ENCODE measurements at places on chromosomes 7 and 10.

- DNase-seq, result no peak
These were observed 923.6 kb downstream of the GATA3 start for GRCh38 chr10:8978100-8978499.

- DNase-seq, result no peak
These were observed 105.2 kb downstream of the TCERG1L start for GRCh38 chr10:131206111-131206995.

DNA sequence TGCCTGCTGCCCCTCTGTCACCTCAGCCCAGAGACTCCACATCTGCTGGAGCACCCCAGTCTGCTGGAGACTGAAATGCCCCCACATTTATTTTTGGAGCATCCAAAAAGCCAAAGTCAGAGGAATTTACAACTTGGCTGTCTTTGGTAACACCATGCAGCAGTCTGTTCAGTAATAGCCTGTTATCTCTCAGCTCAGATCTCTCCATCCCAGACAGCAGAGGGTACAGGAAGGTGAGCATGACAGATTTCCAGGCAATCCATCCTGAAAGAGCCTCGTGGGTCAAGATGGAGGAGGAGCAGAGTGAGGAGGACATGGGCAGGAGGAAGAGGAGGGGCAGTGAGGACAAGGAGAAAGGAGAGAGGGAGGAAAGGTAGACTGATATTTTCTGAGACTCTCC is 55.9 kb downstream of the GRID1 start:
- no peak for DNase-seq

DNA sequence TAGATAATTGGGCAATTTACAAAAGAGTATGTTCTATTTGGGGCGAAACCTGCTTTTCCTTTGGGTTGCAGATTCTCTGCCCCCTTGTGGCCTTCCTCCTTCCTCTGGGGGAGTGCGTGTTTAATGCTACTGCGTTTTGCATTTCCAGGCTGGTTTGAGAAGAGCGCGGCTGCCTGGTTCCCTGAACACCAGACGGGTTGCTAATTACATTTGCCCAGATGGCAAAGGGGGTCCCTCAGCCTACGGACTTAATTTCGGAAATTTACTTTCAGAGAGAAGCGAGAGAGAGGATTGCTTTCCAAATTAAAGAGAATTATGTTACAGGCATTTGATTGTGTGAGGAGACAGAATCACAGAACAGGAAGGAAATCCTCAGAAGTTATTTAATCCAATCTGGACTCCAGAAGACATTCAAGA is 91.9 kb upstream of the JAZF1 start:
- no peak for DNase-seq

GRCh38 chr7:97004247-97005182 is 838 bp upstream of the DLX6 start:
- DNase-seq, result peak; percentile 46

- DNase-seq, result no peak
These were observed 43.3 kb downstream of the SGCE start for GRCh38 chr7:94612661-94613060.

GRCh38 chr7:81473236-81473635 is 296.6 kb downstream of the HGF start:
- DNase-seq, result no peak

- peak; percentile 32 for DNase-seq
These were observed 113.4 kb downstream of the BTRC start for GRCh38 chr10:101467286-101467770.

DNA sequence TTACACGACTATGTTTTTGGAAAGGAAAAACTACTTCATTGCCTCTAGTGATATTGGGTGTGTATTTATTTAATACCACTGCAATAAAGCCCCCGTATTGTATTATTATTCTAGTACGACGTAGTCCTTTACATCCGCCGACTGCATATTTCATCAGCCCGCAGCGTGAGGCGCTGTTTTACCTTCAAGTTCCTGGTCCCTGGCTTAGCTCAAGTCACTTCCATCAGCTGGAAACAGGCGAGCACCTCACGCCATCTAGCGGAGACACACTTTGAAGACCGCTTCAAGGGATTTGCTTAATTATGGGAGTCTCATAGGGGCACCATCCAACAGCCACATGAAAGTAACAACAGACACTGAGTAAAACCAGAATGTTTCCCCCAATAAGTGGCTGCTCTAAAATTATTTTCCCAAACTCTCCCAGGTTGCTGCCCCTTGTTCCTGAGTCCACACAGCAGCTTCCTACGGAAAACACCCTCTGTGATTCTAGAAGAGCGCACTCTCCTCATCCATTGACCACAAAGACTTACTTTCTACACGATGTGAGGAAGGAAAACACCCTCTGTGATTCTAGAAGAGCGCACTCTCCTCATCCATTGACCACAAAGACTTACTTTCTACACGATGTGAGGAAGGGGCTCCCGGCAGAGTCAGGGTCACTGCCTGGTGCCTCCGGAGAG is 15.7 kb upstream of the ITIH2 start:
- peak; percentile 1 for DNase-seq

GRCh38 chr10:129601737-129602136 is 134.7 kb downstream of the MGMT start:
- no peak for DNase-seq

- DNase-seq, result no peak
These were observed 673.6 kb downstream of the IPMK start for GRCh38 chr10:57593983-57594573.

DNA sequence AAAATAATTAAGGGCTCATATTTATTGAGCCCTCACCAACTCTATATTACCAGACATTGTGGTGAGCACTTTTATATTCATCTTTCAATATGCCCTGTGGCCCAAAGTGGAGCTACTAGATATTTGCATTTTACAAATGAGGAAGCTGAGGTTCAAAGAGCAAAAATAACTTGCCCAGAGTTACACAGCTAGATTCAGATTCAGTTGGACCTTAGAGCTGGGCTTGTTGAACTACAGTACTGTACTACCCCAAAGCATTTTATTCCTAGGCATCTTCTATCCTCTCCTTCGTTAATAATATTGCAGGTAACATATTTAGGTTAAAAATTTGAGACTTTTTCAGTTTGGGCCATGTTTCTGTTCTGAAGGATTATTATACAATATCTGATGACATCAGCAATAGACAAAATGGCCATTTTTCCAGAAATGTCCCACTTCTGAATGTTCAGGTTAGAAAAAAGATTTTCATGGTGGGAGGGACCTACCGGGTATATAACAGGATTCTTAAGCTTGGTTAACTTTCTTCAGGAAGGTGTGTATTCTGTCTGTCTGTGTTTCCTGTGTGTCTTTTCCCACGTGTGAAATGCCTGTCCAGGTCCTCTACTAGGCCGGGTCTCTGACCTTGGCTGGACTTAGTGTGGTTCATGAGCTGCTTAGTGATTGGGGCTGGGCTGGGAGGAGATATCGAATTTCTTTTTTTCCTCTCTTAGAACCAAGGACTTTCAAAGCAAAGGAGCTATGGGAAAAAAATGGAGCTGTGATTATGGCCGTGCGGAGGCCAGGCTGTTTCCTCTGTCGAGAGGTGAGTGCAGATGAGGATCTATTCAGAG is 13.6 kb downstream of the PRXL2A start:
- DNase-seq, result no peak

DNA sequence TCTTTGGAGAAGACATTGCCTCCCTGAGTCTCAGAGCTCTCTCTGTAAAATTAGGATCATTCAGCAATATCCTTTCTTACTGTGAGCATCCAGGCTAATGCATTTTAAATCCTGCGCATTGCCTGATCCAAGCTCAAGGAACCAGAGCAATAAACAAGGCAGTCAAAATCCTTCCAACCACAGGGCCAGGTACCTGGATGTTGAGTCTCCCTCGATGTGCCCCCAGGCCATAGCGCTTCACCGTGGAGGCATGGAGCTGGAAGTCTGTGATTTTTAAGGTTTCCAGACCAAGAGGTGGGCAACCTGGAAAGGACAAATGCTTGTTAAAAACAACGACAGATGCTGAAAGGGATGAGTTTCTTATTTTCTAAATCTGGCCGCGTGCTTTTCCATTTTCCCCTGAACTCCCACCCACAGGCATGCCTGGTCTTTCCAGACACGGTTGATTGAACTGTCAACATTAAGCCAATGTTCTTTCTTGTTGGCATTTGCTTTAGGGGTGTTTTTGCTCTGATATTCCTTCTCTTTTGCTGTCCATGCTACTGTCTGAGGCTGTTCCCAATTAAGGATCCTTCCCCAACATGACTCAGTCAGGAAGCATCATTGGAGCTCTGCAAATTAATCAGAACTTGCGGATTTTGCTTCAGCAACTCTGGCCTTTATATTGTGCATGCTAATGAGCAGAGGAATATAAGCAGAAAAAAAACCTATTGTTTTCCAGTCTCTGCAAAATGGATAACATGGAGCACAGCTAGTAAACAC is 29.0 kb downstream of the CPXM2 start:
- no peak for DNase-seq

DNA sequence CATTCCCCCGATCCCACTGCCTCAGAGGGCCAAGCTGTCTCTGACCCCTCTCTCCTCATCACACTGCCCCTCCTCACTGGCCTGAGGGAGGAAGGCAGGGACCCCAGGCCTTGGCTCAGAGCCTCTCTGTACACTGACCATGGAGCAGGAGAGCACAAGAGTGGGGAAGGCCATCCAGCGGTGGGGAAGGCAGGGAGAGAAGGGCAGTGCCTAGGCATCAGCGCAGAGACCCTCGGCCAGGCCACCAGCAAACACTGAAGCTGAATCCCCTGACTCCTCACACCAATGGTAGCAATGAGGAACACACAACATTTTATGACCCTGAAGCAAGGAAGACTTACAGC is 14.8 kb downstream of the OGDHL start:
- no peak for DNase-seq

GRCh38 chr7:156080596-156080995 is 268.3 kb upstream of the SHH start:
- no peak for DNase-seq

GRCh38 chr7:155448632-155449007 is 9.3 kb upstream of the EN2 start:
- peak; percentile 13 for DNase-seq

DNA sequence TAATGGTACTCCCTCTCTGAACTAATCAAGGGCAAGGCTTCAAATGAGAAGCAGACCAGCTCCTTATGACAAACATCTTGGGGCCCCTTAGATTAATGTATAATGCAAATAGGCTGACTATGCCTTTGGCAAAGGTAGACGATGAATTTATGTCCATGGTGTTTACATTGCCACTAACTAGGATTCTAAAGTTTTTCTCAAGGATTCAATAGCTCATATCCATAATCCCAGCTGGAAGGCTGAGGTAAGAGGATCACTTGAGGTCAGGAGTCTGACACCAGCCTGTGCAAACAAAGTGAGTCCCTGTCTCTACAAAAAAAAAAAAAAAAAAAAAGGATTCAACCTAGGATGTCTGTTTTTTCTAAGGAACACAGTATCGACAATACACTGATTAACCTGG is 96.5 kb downstream of the ORC5 start:
- no peak for DNase-seq

- DNase-seq, result no peak
These were observed 102.2 kb downstream of the RNF216 start for GRCh38 chr7:5679048-5679812.

DNA sequence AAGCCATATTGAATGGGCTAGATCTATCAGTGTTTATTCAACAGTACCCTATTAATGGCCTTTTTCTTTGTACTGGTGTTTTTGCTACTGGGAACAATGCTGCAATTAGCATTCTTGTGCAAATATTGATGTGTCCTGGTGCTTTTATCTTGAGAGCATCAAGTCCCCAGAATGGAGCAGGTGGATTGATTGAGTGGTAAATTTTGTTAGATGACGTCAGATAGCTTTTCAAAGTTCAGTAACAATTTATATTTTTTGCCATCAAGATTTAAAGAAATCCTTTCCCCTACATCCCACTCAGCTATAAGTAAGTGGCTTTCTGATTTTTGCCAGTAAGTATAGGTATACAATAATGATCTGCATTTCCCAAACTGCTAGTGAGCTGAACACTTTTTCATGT is 63.4 kb upstream of the SYPL1 start:
- DNase-seq, result no peak

- DNase-seq, result no peak
These were observed 1.7 kb downstream of the NKX6-2 start for GRCh38 chr10:132783940-132784865.

- DNase-seq, result no peak
These were observed 219.0 kb downstream of the CCDC3 start for GRCh38 chr10:12782537-12782936.

GRCh38 chr7:129295015-129295423 is 70.2 kb downstream of the AHCYL2 start:
- DNase-seq, result no peak

DNA sequence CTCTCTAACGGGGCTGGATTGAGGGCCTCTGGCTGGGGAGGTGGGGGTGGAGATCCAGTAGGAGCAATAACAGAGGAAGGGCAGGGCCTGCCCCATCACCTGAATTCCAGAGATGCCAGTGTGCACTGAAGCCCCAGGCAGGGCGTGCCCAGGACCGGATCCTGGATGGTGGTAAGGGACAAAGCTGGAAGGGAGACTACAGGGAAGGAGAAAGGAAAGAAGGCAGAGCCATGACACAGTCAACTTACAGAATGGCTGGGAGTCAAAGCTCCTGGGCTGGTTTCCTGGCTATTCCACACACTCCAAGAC is 666 bp downstream of the TMEM139 start:
- no peak for DNase-seq

DNA sequence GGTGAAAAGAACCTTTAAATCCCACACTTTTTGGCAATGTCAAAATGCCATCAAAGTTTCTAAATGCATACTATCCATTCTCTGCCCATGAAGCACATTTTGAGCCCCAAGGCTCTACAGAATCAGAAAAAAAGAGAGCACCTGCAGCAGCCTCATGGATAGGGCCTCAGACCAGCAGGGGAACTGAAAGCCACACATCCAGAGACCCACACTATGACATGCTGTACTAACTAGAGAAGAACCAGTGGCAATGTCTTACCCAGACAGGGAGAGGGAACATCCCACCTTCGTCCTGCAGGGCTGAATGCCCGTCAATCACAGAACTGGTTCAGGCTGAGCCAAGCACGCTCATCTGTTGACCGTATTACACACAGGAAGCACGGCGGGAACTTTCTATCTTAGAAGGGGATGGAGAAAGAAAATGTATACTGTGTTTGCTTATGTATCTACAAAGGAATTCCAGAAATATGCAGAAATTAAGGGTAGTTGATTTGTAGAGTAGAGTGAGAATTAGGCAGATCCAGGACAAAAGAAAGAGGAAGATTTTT is 237.2 kb downstream of the GLI3 start:
- DNase-seq, result no peak

GRCh38 chr7:16563281-16564022 is 36.8 kb downstream of the LRRC72 start:
- no peak for DNase-seq

DNA sequence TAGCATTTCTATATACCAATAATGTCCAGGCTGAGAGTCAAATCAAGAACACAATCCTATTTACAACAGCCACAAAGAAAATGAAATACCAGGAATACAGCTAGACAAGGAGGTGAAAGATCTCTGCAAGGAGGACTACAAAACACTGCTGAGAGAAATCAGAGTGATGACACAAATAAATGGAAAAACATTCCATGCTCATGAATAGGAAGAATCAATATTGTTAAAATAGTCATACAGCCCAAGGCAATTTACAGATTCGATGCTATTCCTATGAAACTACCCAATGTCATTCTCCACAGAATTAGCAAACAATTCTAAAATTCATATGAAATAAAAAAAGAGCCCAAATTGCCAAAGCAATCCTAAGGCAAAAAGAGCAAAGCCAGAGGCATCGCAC is 116.8 kb upstream of the ZNF32 start:
- DNase-seq, result no peak
